ENCODE measurements at places on chromosomes 4 and X.

DNA sequence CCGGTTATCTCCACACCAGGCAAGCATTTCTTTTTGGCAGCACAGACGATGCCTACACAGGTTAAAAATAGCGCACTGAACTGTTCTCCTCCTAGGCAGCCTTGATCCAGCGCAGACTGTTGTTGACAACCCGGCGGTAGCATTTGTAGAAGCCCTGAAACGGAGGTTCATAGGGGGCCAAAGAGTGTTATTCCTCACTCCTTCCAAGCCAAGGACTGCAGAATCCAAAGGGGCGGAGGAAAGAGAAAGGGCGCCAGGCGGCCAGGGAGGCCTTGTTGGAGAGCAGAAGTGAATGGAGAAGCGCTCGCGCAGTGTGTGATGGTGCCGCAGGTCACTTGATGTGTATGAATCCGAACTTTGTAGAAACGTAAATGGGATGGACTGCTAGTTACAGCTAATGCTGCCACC lies 82.7 kb downstream of the TENM3 start:
- DNase-seq = no peak

DNA sequence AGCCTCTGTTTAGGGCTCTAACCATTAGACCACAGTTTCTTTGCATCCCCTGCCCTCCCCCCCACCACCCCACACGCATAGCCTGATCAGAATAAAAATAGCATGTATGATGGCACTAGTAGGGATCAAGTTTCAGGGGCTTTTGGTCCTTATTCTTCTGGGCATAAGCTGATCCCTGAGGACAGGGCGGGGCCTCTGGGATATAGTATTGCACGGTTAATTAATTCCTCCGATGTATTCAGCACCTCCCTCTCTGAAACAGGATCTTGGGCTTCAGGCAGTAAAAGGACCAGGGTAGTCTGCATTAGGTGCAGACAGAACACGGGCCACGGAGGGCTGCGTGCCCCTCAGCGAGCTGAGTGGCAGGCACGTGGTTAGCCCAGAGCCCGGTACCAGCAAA lies 57.1 kb downstream of the ELF4 start:
- no peak for DNase-seq

DNA sequence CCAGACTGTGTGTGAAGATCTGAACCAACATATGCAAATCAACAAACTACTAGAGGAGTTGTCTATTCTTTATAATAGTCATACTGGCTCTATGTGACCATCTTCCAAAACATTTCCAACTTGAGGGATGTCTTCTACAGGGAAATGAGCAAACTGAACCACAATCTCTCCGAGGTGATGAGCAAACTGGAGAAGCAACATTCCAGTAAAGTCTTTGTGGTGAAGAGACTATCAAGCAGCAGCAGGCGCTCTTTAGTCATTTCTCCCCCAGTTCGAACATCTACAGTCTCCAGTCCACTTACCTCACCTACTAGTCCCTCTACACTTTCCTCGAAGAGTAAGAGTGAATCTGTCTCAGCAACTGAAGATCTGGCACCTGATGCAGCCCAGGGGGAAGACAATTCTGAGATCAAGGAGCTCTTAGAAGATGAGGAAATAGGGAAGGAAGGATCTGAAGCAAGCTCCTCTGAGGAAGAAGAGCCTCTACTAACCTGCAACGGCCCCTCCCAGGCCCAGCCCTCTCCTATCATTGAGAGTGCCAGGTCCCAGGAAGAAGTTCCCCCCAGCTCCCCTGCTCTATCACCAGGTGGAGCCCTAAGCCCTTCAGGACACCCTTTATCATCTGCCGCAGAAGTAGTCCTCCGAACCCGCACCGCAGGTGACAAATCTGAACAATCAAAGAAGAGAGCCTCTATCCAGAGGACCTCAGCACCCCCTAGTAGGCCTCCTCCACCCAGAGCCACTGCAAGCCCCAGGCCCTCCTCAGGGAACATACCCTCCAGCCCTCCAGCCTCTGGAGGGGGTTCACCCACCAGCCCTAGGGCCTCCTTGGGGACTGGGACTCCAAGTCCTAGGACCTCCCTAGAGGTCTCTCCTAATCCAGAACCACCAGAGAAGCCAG lies 98.1 kb downstream of the HNRNPD start:
- no peak for DNase-seq

DNA sequence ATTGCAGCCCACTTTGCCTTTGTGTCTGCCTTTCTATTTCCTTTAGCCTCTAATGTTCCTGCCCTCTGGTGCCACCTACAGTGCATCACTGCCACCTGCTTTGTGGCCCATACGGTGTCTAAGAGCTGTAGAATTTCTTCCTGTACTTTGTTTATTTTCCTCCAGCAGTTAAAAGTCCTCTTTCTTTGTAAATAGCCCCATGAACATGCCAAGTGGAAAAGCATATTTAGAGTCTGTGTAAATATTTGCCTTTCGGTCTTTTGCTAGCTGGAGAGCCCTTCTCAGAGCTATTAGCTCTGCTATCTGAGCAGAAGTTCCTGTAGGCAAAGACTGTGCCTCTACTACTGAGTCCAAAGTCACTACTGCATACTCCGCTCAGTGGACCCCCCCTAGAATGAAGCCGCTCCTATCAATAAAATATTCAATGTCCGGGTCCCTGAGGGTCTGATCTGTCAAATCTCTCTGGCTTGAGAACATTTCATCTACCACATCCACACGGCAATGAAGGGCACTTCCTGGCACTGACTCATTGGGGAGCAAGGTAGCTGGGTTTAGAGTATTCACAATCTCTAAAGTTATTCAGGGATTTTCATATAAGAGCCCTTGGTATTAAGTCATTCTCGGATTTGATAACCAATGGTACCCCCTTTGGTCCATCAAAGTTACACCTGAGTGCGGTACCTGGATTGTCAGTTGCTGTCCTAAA lies 36.3 kb downstream of the SULT1E1 start:
- DNase-seq = no peak

- no peak for DNase-seq
Observed at GRCh38 chrX:30613721-30614120, 36.2 kb upstream of the TASL start.

- no peak for DNase-seq
Observed at GRCh38 chr4:168150420-168151050, 58.2 kb downstream of the ANXA10 start.

Measured in fibroblast of lung (primary cell).